ENCODE measurements at places on chromosomes 7 and 10. TPM values are rescaled to one million over a fixed set of nuclear protein-coding genes. Genes with fewer than 3 reads are reported as not detected.

Gene DLX5
- 3.4 TPM for total RNA-seq

Gene TMEM213
- not detected for total RNA-seq

Gene NKX1-2
- total RNA-seq = 0.25 TPM

Gene COL28A1
- total RNA-seq = 0.74 TPM

Gene SLC18A3
- total RNA-seq = not detected

Gene PLEKHS1
- total RNA-seq = not detected

Gene PNLIPRP1
- not detected for total RNA-seq

Gene ACADSB
- total RNA-seq = 13.0 TPM

Gene C1QL3
- total RNA-seq = 62.0 TPM

Gene COL17A1
- total RNA-seq = 0.25 TPM

Gene LSM5
- total RNA-seq = 20.2 TPM

Gene NAT16
- total RNA-seq = 2.2 TPM

Gene CUZD1
- total RNA-seq = 0.98 TPM

Gene NPTX2
- total RNA-seq = 6.1 TPM

Gene PALS2
- total RNA-seq = 109 TPM

Gene CALHM1
- not detected for total RNA-seq

Gene RADIL
- 3.7 TPM for total RNA-seq

Gene CD36
- total RNA-seq = 6.6 TPM

Gene CHN2
- total RNA-seq = 69.3 TPM

Gene TRPV5
- not detected for total RNA-seq

Gene LAMTOR4
- 44.0 TPM for total RNA-seq

Gene MYH16
- not detected for total RNA-seq

Gene ATRNL1
- 353 TPM for total RNA-seq

Gene LRRC17
- 11.8 TPM for total RNA-seq

Gene OSBPL3
- 3.9 TPM for total RNA-seq

Gene BHLHA15
- 10.6 TPM for total RNA-seq

Gene AKR1D1
- not detected for total RNA-seq

Gene GIMAP7
- 1.5 TPM for total RNA-seq

Gene EGR2
- 0.74 TPM for total RNA-seq

Gene AFAP1L2
- total RNA-seq = 7.1 TPM

Gene SGPL1
- 33.7 TPM for total RNA-seq

Gene TMEM176B
- 1.2 TPM for total RNA-seq

Gene GBF1
- total RNA-seq = 23.1 TPM

Gene MGAM2
- total RNA-seq = under 0.01 TPM

Gene ECHS1
- 28.8 TPM for total RNA-seq

Gene OR2A7
- 0.74 TPM for total RNA-seq

Gene RNF148
- 0.25 TPM for total RNA-seq

Gene IFIT1B
- 0.49 TPM for total RNA-seq

Gene NPY4R2
- under 0.01 TPM for total RNA-seq

Gene ELFN1
- total RNA-seq = 5.4 TPM

Gene TMEM26
- 0.25 TPM for total RNA-seq

Gene OR2F1
- under 0.01 TPM for total RNA-seq

Gene IGFBP3
- 5.2 TPM for total RNA-seq
